Psoas muscle (tissue), 8 donors: ENCODE measurements at places on chromosomes 7 and 10. TPM values are rescaled to one million over a fixed set of nuclear protein-coding genes. Genes with fewer than 3 reads are reported as not detected.

DNA sequence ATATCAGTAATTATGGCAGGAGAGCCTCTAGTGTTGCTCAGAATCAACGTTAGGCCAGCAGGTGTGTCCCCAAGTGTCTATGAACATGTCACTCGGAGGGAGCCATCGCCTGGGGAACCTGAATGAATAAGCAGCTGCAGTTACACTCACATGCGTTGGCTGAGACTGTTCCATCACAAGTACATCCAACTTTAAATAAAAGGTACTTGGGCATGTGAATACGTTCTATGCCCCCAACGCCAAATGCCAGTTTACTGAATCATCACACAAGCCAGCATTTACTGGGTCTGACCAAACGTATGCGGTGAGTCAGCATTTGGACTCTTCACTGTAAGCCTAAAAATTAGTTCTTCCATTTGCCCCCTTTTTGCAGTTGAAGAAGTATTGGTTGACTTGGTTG lies 207.6 kb upstream of the PLXNA4 start:
- no peak for DNase-seq

DNA sequence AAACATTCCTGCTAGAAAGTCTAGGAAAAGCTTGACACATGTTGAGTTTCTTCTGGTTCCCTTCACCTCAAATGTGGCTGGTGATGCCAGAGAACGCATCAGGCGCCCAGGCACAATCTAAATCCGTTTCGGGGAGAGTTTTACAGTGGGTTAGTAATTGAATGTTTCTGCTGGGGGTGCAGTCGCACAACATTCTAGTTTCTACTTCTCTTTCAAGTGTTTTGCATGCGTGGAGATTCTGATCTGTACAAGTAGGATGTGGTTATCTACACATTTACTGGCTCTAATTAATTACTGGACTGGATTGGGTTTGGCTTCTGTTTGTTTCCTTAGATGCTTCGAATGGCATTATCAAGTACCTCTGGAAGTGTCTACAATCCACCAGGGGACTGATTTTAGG lies 173.8 kb downstream of the TMEM26 start:
- no peak for DNase-seq

DNA sequence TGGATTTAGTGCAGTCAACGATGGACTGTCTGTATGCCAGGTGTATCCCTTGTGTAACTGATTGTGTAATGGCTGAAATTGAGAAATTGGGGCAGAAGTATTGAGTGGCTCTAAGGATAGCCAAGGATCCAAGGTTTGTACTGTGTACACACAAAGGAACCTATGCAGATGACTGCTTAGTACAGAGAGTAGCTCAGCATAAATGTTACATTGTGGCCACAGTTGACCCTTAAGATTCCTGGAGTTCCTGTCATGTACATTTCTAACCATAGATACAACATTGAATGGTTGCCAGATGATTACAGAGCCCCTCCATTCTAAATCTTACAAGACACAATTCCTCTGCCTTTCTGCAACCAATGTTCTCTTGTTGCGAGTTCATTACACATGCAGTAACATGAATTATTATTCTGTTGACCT lies 25.3 kb downstream of the CCDC126 start:
- DNase-seq, result no peak

DNA sequence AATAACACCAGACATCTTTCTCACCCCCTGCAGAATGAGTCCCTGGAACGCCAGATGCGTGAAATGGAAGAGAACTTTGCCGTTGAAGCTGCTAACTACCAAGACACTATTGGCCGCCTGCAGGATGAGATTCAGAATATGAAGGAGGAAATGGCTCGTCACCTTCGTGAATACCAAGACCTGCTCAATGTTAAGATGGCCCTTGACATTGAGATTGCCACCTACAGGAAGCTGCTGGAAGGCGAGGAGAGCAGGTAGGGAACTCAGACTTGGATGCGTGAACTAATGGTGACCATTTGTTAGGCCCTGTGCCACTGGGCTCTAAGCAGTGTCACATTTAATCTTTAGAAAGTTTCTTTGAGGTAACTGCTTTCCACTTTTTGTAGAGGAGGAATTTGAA lies 7.1 kb downstream of the VIM start:
- DNase-seq, result no peak

GRCh38 chr7:32147546-32148268 lies 77.5 kb upstream of the PDE1C start:
- DNase-seq, result no peak

DNA sequence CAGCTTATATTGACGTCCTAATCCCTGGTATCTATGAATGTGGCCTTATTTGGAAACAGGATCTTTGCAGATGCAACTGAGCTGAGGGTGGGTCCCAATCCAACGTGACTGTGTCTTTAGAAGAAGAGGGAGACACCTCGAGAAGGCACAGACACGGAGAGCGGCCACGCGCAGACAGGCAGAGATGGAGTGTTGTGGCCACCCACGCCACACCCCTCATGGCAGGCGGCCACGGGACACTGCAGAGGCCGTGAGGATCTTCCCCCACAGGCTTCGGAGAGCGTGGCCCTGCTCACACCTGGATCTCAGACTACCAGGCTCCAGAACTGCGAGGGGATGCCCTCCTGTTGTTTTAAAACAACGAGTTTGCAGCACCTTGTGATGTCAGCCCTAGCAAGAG lies 244.9 kb downstream of the DNAJB6 start:
- no peak for DNase-seq

DNA sequence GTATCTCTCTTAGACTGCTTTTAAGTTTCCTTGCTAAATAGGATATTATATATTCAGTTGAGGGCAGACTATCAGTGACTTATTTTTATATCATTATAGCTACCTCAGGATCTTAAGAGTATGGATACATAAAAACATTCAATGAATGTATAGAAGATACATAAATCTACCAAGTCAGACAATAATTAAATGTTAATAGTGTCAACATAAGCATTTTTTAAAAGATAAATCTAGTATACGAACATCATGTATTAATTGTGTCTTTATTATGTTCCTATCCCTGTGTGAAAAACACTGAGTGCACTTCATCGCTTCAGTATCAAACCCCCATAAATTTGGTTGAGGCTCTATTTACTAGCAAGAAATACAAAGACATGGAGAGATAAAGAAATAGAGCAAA lies 242.8 kb downstream of the CRPPA start:
- DNase-seq, result no peak

DNA sequence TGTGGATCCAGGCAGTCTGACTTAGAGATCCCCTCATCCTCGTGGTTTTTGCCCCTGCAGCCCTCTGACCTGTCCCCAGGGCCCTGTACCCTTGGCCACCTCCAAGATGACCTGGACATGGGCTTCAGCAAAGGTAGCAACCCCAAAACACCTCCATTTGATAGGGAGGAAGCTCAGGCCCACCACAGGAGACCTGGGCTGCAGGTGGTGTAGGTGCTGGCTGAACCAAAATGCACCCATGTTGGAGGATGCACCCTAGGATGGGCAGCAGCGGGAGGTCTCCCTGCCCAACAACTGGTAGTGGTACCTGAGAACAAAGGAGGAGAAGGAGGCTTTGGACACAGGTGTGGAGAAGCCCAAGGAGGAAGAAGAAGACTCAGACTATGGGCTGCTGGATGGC lies 188.7 kb downstream of the ZNF716 start:
- DNase-seq, result no peak

GRCh38 chr7:31284106-31284505 lies 56.4 kb downstream of the NEUROD6 start:
- DNase-seq, result no peak

GRCh38 chr7:105178177-105178576 lies 164.2 kb downstream of the KMT2E start:
- DNase-seq, result no peak

GRCh38 chr7:78176171-78176570 lies 377.6 kb downstream of the PHTF2 start:
- DNase-seq, result no peak

GRCh38 chr7:56007167-56007652 lies 42.8 kb downstream of the NIPSNAP2 start:
- no peak for DNase-seq

- peak; percentile 21 for DNase-seq
These were observed 17.6 kb downstream of the ANXA11 start for GRCh38 chr10:80187465-80188409.

GRCh38 chr7:139330333-139331030 lies 10.7 kb upstream of the FMC1 start:
- DNase-seq, result no peak

- DNase-seq, result peak; percentile 53
These were observed 3.4 kb downstream of the TACR2 start for GRCh38 chr10:69413221-69413865.

DNA sequence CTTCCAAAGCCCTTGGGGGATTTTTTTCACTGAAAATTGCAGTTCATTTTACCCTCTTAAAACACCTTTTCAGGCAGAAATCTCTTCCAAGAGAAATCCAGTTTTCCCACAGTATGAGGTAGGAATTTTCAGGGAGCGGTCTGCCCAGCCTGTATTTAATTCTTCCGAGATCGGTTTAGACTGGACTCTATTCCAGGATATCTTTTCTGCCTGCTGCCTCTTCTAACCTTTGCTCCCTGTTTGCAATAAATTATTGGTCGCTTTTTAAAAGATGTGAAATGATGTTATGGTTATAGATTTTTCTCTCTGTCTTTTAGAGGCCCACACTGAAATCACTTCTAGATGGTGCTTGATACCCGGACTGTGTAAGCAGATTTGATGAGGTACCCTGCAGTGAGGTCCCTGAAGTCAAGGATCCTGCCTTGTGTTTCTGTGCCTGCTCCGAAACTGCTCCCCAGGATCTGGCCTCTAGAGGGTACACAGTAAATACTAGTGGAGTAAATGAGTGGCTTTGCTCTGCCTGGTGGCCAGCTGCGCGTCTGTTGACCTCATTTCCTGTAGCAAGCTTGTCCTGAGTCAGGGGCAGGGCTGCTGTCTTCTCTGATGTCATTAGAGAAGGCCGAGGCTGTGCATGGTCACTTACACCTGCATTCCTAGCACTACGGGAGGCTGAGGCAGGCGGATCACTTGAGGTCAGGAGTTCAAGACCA lies 191.6 kb downstream of the FANK1 start:
- DNase-seq, result no peak

GRCh38 chr10:30986053-30986555 lies 45.6 kb downstream of the ZNF438 start:
- DNase-seq, result no peak

DNA sequence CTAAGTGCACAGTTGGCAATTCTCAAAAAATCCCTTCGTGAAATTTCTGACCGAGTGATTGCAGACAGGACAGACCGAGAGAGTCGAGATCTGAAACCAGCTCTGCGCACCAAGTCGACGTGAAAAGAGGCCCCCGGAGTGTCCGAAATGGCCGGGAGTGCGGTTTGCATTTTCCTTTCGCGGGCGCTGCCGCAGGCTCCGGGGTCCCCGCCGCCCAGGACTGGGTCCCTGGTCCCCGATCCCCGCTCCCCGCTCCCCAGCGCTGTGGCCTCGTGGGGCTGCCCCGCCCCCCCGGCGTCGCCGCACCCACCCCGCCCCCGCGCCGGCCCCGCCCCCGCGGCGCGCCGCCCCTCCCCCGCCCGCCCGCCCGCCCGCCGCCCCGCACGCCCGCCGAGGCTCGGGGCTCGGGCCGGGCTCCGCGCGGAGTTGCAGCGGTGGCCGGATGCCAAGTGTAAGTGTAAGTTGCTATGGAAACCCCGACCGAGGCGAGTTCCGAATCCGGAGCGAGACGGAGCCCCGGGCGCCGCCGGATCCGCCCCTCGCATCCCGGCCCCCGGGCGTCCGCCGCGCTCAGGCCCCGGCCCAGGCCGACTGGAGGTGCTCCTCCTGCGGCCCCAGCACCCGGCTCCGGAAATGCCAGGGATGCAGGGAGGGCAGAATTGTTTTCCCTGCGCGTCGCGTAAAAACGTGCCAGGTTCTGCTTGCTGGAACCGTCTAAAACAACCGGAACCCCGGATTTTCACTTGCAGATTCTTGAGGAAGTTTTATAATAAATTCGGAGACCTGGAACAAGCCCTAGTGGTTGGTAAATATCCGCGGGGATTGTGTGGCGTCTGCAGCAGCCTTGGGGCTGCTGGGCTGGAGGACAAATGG lies 4.6 kb downstream of the BMI1 start:
- DNase-seq, result peak; percentile 74

- no peak for DNase-seq
These were observed 235.0 kb downstream of the BICC1 start for GRCh38 chr10:58747687-58748086.

- peak; percentile 24 for DNase-seq
These were observed at the start of gene CALY for GRCh38 chr10:133336577-133337369. Gene CALY, minus strand, starts transcription at chr10:133336896. Its CDS starts 7,907 bp downstream, at chr10:133328989.

DNA sequence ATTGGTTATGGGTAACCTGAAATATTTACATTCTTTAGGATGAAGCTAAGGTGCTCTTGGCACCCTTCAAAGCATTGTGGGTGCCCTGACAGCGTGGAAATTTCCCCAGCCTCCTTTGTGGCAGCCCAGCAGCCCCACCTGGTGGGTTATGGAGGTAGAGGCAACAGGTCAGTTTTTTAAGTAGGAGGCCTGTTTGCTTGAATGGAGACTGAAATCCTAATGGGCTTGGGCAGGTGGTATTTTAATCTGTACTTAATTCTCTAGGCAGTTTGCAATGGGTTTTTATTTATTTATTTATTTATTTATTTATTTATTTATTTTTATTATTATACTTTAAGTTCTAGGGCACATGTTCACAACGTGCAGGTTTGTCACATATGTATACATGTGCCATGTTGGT lies 139.4 kb downstream of the EPC1 start:
- peak; percentile 24 for DNase-seq

DNA sequence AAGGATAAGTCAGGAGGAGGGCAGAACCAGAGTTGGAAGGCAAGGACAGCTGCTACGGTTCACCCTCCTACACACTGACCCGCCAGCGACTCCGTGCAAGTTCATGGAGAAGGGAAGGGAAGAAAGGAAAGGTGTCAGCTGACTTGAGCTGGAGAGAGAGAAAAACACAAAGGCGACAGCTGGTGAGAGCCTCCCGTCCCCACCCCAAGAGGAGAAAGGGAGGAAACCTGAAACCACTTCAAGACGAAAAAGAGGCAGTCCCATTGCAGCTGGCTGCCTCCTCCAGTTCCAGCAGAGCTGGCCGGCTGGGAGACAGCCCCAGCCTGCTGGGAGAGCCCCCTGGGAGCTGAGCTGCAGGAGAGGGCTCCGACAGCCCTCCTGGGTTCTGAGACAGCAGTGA lies 75.2 kb downstream of the PARD3 start:
- DNase-seq, result peak; percentile 43

DNA sequence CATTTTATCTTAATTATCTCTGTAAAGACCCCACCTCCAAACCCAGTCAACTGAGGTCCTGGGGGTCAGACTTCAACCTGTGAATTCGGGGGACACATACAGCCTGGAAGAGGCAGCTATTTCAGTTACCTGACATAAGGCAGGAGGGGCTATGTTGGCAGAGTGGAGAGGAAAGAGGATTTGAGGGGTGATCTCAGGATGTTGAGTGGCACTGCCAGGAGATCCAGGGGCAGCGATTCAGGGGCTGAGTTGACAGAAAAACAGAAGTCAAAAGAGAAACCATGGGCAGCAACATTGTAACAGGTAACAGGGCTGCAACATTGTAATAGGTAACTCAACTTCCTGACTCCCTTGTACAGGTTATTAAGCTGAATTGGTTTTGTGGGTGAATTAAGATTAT lies 162.6 kb downstream of the ADARB2 start:
- no peak for DNase-seq

GRCh38 chr10:14617852-14618251 lies 156.8 kb downstream of the FAM107B start:
- no peak for DNase-seq

The RARRES2 gene
- 5.3 TPM for total RNA-seq

The ASB10 gene
- 21.7 TPM for total RNA-seq

The FLNC gene
- total RNA-seq, result 4,656 TPM

The OR2F1 gene
- total RNA-seq, result not detected

The CDC14C gene
- total RNA-seq, result not detected

The CCL24 gene
- total RNA-seq, result not detected

The CFTR gene
- not detected for total RNA-seq

The ITGA8 gene
- total RNA-seq, result 1.4 TPM

The SMO gene
- total RNA-seq, result 2.7 TPM

The TMUB1 gene
- total RNA-seq, result 41.7 TPM

The ANKRD30A gene
- total RNA-seq, result not detected
